ENCODE measurements at places on chromosomes 1 and 21.
A peak's percentile ranks its signal among the peaks of the same experiment; 100 is the strongest.

- DNase-seq = no peak
These were observed 132.7 kb upstream of the FOXD3 start for GRCh38 chr1:63189677-63190076.

DNA sequence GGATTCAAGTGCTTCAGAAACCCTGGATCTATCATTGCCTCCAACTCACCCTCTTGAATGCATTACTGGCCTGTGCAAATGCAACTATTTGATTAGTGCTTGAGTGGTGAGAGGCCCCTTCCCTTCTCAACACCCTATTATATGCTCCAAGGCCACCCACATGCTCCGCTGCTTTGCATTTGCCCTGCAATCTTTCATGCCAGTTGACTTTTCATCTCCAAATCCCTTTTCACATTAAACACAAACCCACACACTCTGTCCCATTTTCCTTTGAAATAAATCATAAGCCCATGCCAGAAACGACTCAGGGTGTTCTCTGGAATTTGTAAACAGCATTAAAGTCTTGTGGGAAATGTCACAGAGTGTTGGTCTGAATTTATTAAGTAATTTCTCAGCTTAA lies 78.9 kb upstream of the CTTNBP2NL start:
- no peak for DNase-seq

DNA sequence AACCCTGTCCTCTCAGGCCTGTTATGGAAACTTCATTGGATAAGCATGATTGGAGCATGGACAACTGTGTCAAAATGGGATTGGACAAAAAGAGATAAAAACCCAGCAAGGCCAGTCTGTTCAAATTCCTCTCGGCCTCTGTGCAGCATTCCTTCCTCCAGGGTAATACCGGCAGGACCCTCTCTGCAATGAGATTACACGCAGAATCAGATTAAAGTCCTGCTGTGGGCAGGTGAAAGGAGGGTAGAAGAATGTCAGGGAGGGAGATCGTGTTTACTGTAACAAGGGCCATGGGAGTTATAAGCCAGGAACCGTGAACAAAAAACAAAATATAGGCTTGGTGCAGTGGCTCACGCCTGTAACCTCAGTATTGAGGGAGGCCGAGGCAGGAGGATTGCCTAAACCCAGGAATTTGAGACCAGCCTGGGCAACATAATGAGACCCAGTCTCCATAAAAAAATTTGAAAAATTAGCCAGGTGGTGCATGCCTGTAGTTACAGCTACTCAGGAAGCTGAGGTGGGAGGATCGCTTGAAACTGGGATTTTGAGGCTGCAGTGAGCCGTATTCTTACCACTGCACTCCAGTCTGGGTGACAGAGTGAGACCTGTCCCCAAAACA lies 5.6 kb upstream of the EFHD2 start:
- DNase-seq = no peak

DNA sequence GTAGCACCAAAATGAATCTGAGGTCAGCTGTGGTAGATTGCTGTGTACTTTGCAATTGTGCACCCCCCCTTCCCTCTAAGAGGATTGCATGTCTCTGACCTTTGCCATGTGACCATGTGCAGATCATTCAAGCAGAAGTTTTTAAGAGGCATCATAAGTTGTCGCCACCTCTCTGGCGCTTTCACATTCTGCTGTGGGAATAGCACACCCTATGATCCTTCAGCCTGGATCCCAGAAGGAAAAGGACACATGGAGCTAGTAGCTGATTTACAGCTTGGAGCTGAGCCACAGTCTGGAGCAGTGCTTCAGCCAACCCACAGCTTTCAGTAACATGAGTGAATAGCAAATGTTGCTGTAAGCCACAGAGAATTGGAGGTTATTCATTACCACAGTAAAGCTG lies 158.5 kb downstream of the TSEN15 start:
- no peak for DNase-seq

GRCh38 chr1:147534386-147534785 lies 6.9 kb upstream of the BCL9 start:
- DNase-seq = no peak

- DNase-seq = no peak
These were observed 35.8 kb downstream of the PAX7 start for GRCh38 chr1:18666317-18666920.

DNA sequence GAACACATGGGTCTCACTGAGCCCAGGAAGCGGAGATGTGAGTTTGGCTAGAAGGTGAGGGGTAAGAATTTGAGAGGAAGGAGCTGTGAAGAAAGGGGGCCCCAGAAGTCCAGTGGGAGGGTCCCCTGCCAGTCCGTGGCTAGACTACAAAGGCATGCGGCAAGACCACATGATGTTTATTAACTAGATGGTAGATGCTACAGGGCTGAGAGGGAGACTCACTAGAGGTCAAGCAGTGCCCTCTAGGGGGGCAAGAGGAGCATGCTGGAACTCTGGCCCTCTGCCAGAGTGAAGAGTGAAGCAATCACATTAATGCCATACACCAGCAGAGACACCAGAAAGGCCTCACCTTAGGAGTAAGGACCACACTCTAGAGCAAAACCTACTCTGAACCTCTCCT lies 12.2 kb downstream of the KIAA0319L start:
- DNase-seq = no peak

- DNase-seq = no peak
These were observed 177.8 kb downstream of the PTPRU start for GRCh38 chr1:29414086-29414485.

DNA sequence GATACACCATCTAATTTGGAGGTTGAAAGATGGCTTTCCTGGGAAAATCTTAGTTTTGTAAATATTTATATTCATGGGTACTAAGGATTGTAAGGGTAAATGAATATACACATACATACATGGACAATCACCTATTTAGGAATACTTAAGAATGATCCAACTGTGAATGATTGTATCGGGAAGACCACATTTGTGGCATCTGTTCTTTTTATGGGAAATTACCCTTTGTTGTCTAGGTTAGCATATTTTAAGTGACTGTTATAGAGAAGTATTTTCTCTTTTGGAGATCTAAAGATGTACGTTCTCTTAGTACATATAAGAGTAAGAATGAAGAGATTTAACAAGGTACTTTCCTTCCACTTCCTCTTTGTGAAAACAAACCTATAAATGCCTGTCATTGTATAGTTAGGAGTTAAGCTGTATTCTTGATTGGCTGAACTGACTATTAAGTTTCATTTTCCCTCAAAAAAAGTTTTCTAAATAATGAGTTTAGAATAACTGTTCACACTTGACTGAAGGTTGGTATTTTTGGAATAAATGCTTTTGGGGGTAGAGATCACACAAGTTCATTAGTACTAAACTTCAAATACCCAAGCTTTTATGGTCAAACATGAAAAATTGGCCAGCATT lies 26.7 kb downstream of the SNX7 start:
- DNase-seq = no peak

GRCh38 chr1:153532769-153533599 lies 2.8 kb downstream of the S100A6 start:
- peak; percentile 81 for DNase-seq

- DNase-seq = no peak
These were observed 56.1 kb upstream of the CAMK1G start for GRCh38 chr1:209527372-209527771.

DNA sequence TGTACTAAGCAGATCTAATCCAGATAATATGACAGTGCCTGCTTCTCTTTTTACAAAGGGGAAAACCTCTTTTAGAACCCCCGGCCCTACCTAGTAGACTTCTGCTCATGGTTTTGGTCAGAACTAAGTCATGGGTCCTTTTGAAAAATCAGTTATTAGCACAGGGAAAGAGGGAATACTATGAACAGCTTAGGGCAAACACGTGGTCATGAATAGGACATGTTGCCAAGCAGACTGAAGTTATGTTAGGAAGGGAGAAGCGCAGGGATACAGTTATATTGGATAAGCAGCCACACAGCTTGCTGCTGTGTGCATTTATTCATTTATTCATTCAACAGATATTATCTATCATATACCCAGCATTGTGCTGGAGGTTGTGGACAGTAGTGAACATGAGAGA lies 25.3 kb upstream of the IGSF3 start:
- DNase-seq = no peak

DNA sequence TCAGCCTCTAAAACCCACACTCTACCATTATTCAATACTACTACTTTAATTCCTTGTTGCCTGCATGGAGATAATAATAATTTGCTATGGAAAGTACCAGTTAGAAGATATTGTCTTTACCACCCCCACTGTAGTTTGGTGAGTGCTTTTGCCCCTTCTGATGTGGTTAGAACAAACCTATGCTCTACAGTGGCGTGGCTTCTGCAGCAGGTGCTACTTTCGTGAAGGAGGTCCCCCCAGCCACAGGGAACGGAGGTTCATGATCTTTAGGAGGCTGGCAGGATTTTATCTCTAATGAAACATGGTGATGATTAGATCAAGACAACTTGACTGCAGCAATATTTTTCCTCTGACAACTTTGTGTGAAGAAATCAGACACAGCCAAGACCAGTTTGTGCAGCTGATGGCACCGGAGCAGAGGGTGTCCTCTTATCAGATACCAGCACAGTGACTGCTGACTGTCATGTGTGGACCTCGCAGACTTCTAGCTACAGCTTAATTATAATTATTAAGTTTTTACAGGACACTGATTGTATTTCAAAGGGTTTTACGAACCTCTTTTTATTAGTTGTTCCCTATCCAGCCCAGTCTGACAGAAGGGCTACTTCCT lies 10.7 kb upstream of the TCHH start:
- DNase-seq = no peak

- no peak for DNase-seq
These were observed 4.1 kb upstream of the NPPB start for GRCh38 chr1:11862890-11863289.

DNA sequence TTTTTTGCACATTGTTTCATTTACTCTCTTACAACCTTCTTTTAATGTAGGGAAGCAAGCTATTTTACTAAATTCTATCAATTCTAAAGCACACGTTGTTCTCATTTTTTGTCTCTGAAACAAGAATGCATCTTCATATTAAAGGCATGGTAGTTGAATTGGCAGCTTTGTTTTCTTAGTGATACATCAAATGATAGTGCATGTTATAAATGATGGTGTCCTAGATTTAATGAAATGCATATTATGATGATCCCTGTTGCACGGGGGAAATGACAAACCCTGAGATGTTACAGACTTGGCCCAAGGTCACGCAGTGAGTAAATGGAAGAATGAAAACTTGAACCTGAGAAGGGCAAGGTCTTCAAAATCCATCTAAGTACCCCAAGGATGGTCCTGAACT lies 213.1 kb downstream of the KAZN start:
- no peak for DNase-seq

DNA sequence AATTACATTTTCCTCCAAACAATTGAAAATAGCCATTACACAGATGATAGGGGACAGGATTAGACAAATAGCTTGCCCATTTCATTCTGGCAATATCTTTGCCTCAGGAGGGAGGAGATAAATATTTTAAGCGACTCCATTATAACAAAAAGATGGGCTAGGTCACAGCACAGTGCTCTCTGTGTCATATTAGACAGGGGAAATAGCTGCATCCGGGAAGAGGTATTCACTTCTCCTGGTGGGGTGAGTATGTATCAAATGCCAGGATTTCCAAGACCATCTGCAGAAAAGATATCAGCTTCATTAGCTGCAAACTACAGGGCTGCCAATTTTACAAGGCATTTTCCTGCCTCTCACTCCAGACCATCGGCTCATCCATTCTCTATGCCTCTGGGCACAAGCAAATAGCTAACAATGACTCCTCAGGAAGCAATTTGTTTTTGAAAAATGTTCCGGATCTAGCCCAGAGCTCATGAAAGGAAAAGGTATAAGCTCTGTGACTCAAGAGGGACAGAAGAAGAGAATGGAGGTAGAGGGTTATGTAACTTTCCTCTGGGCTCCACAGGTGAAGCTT lies 41.9 kb upstream of the ANGPTL7 start:
- DNase-seq = peak; percentile 67

- no peak for DNase-seq
These were observed 94.5 kb upstream of the LPGAT1 start for GRCh38 chr1:211925016-211925415.

GRCh38 chr1:48216941-48217340 lies 5.6 kb upstream of the SLC5A9 start:
- DNase-seq = no peak

All from cerebellar nuclear complex (tissue), 1 donor.